ENCODE measurements at places on chromosomes 4 and X. TPM values are rescaled to one million over a fixed set of nuclear protein-coding genes. Genes with fewer than 3 reads are reported as not detected.

TAF7L gene
- 0.36 TPM for total RNA-seq

ADGRG2 gene
- 0.30 TPM for total RNA-seq

SLC34A2 gene
- 47.8 TPM for total RNA-seq

SLC49A3 gene
- total RNA-seq, result 2.6 TPM

ADAD1 gene
- total RNA-seq, result not detected

P2RY8 gene
- total RNA-seq, result 0.48 TPM

RNF212 gene
- total RNA-seq, result 12.4 TPM

GRCh38 chr4:76947369-76947768 lies 2.2 kb upstream of the SEPTIN11 start:
- peaks cover 4% of the 10 kb centered on the region for H3K4me1 ChIP-seq
- no peaks in the 10 kb centered on the region for H3K27me3 ChIP-seq
- no peak overlapping the region for H3K27ac ChIP-seq
- no peaks in the 10 kb centered on the region for H3K36me3 ChIP-seq
- DNase-seq, result no peak
- H3K4me3 ChIP-seq, result no peak overlapping the region

GRCh38 chrX:46179748-46180147 lies 365.5 kb downstream of the ZNF674 start:
- no peak overlapping the region for H3K4me3 ChIP-seq
- H3K27ac ChIP-seq, result no peak overlapping the region
- H3K4me1 ChIP-seq, result no peaks in the 10 kb centered on the region

- H3K27ac ChIP-seq, result no peak overlapping the region
- H3K36me3 ChIP-seq, result no peaks in the 10 kb centered on the region
- no peak overlapping the region for H3K4me3 ChIP-seq
- no peaks in the 10 kb centered on the region for H3K27me3 ChIP-seq
Observed at GRCh38 chrX:153879741-153880439, 6.1 kb downstream of the L1CAM start.

DNA sequence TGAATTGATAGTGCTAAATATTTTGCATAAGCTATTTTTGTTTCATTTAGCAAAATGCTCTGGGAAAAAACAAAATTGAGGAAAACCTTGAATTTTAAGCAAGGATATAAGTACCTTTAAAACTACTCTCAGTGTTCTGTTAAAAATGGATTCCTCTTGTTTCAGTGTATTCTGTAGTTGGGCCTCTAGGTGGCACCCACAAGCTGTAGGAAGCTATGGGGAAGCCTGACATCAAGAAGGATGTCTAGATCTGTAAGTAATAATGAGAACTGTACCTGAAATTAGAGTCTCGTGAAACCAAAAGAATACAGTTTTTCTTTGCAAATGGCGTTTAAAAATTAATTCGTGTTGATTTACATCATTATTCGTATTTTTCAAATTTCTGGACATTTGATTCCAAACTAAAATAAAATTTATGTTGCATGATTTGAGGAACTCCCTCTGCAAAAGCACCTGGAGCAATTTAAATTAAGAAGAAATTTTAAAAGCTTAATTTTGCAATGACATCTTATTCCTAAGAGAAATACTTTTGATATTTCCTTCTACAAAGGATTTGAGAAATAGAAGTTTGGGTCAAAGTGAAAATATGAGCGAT lies 51.2 kb downstream of the TMPRSS11E start:
- no peaks in the 10 kb centered on the region for H3K27me3 ChIP-seq
- peak; percentile 36 for DNase-seq
- no peak overlapping the region for H3K4me3 ChIP-seq
- no peaks in the 10 kb centered on the region for H3K4me1 ChIP-seq
- no peak overlapping the region for H3K27ac ChIP-seq

DNA sequence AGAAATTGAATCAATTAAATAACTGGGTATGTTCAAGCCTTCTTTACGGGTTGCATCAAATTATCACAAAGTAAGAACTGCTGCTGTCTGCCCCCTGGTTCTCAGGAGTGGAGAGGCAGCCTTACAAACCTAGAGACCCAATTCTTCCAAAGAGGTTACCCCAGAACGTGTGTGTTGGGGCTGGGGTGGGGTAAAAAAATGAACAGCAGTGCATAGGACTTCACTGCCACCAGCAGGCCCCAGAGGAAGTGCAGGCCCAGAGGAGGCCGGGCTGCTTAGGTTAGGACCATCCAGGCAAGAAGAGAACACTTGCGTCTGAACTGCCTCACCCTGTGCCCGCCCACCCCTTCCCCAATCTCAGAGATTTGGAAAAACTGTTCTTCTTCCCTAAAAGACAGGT lies 1.5 kb upstream of the NWD2 start:
- H3K4me1 ChIP-seq, result no peaks in the 10 kb centered on the region
- H3K27me3 ChIP-seq, result no peaks in the 10 kb centered on the region
- no peaks in the 10 kb centered on the region for H3K36me3 ChIP-seq
- H3K4me3 ChIP-seq, result no peak overlapping the region
- DNase-seq, result no peak
- no peak overlapping the region for H3K27ac ChIP-seq

DNA sequence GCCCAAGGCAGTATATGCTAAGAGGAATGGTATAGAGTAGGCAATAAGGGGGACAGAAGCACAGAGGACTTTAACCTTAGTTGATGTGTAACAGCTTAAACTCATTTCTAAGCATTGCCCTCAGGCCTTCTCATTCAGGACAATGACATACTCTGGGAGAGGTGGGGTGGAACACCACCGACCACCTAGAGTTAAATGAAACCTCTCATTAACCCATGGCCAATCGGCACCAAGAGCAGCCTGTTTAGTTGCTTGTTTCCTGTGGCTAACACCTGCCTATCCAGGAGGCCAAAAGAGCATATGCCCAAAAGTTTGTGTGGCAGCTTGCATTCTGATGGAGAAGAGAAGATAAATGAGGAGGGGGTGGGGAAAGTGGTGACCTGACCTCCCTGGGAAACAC lies 88.7 kb upstream of the PLAC1 start:
- H3K27me3 ChIP-seq, result no peaks in the 10 kb centered on the region
- peaks cover 4% of the 10 kb centered on the region for H3K4me1 ChIP-seq
- no peak for DNase-seq
- no peaks in the 10 kb centered on the region for H3K36me3 ChIP-seq

DNA sequence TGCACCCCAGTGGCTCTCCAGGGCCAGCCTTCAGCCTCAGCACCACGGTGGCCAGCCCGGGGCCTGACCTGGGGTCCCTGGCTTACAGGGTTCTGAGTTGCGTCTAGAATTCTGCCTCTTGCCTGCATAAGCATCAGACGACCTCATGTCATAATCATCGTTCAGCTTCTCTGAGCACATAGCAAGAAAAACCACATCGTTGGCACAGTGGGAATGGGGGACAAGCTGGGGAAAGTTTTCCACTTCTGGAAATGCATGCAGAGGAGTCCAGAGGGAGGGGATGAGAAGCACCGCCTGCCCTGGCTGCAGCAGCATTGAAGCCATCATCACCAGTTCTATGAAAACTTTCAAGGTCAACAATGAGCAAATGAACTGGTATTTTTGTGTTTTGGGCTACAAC lies 441.0 kb upstream of the FRG1 start:
- no peak for DNase-seq
- no peaks in the 10 kb centered on the region for H3K36me3 ChIP-seq
- H3K4me3 ChIP-seq, result no peak overlapping the region

- no peak overlapping the region for H3K27ac ChIP-seq
- DNase-seq, result no peak
- no peaks in the 10 kb centered on the region for H3K36me3 ChIP-seq
- H3K27me3 ChIP-seq, result no peaks in the 10 kb centered on the region
Observed at GRCh38 chrX:43278440-43278839, 377.7 kb upstream of the MAOA start.

DNA sequence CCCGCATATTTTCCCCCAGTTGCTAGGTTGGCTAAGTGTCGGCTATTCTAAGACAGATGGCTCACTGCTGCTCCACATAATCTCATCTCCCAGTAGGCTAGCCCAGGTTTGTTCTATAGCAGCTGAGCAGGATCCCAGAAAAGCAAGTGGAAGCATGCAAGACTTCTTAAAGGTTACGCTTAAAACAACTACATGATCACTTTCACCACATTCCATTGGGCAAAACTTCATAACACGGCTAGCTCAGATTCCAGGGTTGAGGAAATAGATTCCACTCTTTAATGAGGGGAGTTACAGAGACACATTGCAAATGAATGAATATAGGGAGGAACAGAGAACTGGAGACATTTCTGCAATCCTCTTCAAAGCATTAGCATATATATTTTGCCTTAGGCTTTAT lies 12.9 kb upstream of the RAB33B start:
- H3K27me3 ChIP-seq, result no peaks in the 10 kb centered on the region
- no peak overlapping the region for H3K27ac ChIP-seq
- no peak overlapping the region for H3K4me3 ChIP-seq
- peaks cover 1% of the 10 kb centered on the region for H3K4me1 ChIP-seq
- no peak for DNase-seq

DNA sequence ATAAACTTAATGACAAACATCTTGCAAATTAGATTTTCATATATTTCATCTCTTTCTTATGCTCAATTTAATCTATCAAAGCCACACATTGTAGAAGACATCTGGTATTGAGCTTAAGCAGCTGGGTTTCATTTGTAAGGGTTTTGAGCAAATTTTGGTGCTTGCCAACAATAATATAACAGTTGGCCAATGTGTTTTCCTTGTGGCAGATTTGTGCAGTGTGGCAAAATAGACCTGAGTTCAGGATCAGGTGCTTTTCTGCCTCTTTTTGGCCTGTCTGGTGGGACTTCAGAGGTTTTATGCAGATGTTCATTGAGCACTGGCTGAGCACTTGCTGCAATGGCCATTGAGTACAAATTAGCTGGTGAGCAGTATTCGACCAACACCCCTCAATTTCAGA lies 301.9 kb downstream of the BMPR1B start:
- no peak overlapping the region for H3K4me3 ChIP-seq
- no peaks in the 10 kb centered on the region for H3K36me3 ChIP-seq
- H3K4me1 ChIP-seq, result peaks cover 2% of the 10 kb centered on the region
- H3K27ac ChIP-seq, result no peak overlapping the region

DNA sequence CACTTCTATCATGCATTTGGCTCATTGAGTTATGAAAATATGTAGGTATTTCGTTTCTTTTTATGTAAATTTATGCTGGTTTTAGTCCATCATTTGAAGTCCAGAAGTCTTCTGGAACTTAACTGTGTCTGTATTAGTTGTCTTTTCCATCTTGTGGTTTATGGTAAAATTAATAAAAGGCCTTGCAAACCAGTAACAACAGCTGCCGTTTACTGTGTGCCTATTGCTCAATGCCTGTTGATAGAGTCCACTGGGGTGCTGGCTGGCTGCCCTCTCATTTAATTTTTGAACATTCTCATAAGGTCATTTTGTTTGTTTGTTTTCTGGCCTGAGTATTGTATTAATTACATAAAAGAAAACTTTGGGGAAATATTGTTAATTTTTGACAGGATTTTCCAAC lies 98.0 kb downstream of the NAA11 start:
- no peak for DNase-seq
- no peaks in the 10 kb centered on the region for H3K36me3 ChIP-seq
- no peak overlapping the region for H3K4me3 ChIP-seq

GRCh38 chrX:122641136-122641535 lies 542.9 kb upstream of the GRIA3 start:
- H3K27ac ChIP-seq, result no peak overlapping the region
- no peaks in the 10 kb centered on the region for H3K4me1 ChIP-seq
- no peak for DNase-seq
- no peak overlapping the region for H3K4me3 ChIP-seq
- H3K27me3 ChIP-seq, result no peaks in the 10 kb centered on the region
- H3K36me3 ChIP-seq, result no peaks in the 10 kb centered on the region

GRCh38 chr4:73741031-73741749 lies 821 bp downstream of the CXCL8 start:
- no peak for DNase-seq
- H3K4me1 ChIP-seq, result no peaks in the 10 kb centered on the region
- H3K36me3 ChIP-seq, result no peaks in the 10 kb centered on the region
- H3K4me3 ChIP-seq, result no peak overlapping the region

DNA sequence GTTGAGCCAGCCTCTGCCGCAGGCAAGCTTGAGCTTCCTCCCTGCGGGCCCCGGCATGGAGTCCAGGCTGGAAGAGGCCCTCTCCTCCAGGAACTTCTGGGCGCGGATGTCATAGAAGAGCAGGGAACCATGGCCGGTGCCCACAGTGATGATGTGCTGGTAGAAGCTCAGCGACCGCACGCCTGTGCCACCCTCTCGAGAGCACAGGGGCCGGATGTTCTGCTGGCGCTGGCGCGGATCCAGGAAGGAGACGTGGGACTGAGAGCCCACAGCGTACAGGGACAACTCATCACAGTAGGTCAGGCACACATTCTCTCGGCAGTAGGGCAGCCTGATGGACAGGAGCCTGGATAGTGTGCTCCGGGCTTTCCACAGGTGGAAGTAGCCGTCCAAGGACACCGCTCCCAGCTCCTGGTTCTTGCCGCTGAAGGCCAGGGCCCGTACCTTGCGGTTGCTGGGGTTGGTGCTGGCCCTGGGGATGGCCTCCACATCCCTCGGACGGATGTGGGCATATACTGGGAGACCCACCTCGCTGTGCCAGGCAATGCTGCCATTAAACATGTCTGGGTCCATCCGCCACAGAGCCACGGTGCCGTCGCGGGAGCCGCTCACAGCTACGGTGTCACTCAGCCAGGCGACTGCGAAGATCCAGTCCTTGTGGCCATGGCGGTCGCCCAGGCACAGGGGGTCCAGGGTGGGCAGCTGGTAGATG lies 1.2 kb downstream of the DCAF12L2 start:
- DNase-seq, result no peak
- no peaks in the 10 kb centered on the region for H3K36me3 ChIP-seq
- H3K4me1 ChIP-seq, result no peaks in the 10 kb centered on the region
- no peaks in the 10 kb centered on the region for H3K27me3 ChIP-seq

GRCh38 chr4:84971319-84971932 lies 4.9 kb upstream of the WDFY3 start:
- no peaks in the 10 kb centered on the region for H3K4me1 ChIP-seq
- H3K27ac ChIP-seq, result no peak overlapping the region
- DNase-seq, result no peak
- no peak overlapping the region for H3K4me3 ChIP-seq
- H3K36me3 ChIP-seq, result no peaks in the 10 kb centered on the region

- H3K27ac ChIP-seq, result no peak overlapping the region
- H3K4me1 ChIP-seq, result no peaks in the 10 kb centered on the region
- H3K36me3 ChIP-seq, result no peaks in the 10 kb centered on the region
- no peaks in the 10 kb centered on the region for H3K27me3 ChIP-seq
Observed at GRCh38 chrX:24877854-24878650, 137.7 kb downstream of the ARX start.

DNA sequence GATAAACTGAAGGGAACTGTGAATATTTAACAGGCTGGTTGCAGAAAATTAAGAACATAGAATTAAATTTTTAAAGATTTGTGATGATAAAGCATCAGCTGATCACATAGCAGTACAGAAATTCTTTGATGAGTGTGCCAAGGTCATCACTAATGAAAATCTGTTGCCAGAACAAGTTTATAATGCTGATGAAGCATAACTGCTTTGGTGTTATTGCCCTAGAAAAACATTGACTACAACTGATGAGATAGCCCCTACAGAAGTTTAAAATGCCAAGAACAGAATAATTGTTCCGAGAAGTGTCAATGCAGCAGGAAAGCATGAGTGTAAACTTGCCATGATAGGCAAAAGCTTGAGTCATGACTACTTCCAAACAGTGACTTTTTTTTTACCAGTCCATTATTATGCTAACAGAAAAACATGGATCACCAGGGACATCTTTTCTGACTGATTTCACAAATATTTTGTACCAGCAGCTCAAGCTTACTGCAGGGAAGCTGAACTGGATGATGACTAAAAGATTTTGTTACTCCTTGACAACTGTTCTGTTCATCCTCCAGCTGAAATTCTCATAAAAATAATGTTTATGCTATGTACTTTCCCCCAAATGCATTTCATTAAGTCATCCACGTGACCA lies 1136.6 kb downstream of the FAT4 start:
- H3K4me1 ChIP-seq, result no peaks in the 10 kb centered on the region
- no peak for DNase-seq
- no peak overlapping the region for H3K27ac ChIP-seq
- H3K4me3 ChIP-seq, result no peak overlapping the region

GRCh38 chr4:6972375-6972650 lies 62.7 kb downstream of the TBC1D14 start:
- no peak overlapping the region for H3K4me3 ChIP-seq
- H3K27ac ChIP-seq, result no peak overlapping the region
- no peaks in the 10 kb centered on the region for H3K4me1 ChIP-seq
- H3K27me3 ChIP-seq, result no peaks in the 10 kb centered on the region
- no peak for DNase-seq

Measured in ovary (tissue), 10 donors.